Activated CD4-positive, alpha-beta T cell treated with anti-CD3 and anti-CD28 coated beads for 36 hours (primary cell): ENCODE measurements at places on chromosomes 1 and 21. TPM values are rescaled to one million over a fixed set of nuclear protein-coding genes. Genes with fewer than 3 reads are reported as not detected.

Gene ZMYM4
- total RNA-seq = 27.8 TPM

Gene MAP1LC3C
- not detected for total RNA-seq

Gene PCBP3
- total RNA-seq = 13.2 TPM

Gene CD5L
- not detected for total RNA-seq

Gene OR2T29
- total RNA-seq = not detected

Gene RIMS3
- total RNA-seq = 2.7 TPM

Gene NDUFS2
- total RNA-seq = 71.8 TPM

Gene SPATA45
- total RNA-seq = not detected

Gene KRTAP7-1
- not detected for total RNA-seq

Gene RIIAD1
- total RNA-seq = not detected

Gene SIK1
- 6.4 TPM for total RNA-seq

Gene S100A7A
- total RNA-seq = not detected

Gene FAM78B
- total RNA-seq = 0.34 TPM

Gene GJA9
- total RNA-seq = not detected

Gene CYP4A22
- not detected for total RNA-seq

Gene FCRL1
- total RNA-seq = not detected

Gene FALEC
- total RNA-seq = 0.34 TPM

Gene HSPA6
- total RNA-seq = 0.11 TPM

Gene OR14K1
- not detected for total RNA-seq

Gene AADACL4
- not detected for total RNA-seq

Gene KIF2C
- total RNA-seq = 119 TPM

Gene DMRTA2
- not detected for total RNA-seq
